GM23338 (cell line): ENCODE measurements at places on chromosomes 16 and 17. TPM values are rescaled to one million over a fixed set of nuclear protein-coding genes. Genes with fewer than 3 reads are reported as not detected.
A peak's percentile ranks its signal among the peaks of the same experiment; 100 is the strongest.

GRCh38 chr16:80569440-80570105 is 28.8 kb downstream of the DYNLRB2 start:
- no peak for DNase-seq

- DNase-seq = peak; percentile 67
Measured at GRCh38 chr16:56647641-56648431, 3.9 kb upstream of the MT1B start.

DNA sequence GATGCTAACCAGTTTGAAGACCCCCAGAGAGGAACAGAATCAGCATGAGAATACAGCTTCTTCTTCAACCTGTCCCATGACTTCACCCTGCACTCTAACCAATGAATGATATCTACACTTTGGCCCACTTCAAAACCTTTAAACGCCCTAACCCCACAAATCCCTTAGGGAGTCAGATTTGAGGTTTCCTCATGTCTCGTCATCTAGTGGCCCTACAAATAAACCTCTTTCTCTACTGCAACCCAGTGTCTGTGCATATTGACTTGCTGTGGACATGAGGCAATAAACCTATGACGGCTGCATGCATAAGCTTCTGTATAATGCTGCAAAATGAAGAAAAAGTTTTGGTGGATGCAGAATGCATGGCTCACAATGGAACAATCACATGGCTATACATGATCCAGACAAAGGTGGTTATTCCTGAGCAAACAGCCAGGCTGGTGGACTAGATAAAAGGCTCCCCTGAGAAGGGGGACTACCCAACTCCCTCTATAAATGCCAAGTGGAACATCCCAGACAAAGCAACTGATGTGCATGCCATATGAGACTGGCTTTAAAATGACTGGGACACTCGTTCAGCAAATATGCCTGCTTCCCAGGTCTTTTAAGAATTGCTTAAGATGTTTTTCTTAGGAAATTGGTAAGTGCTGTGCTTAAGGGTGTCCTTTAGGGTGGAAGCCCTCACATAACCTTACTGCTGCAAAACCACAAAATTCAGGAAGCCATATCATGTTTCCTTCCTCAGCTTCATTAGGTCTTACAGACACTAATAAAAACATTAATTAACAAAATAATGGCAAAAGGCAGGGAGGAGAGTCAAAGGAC is 12.2 kb downstream of the N4BP1 start:
- DNase-seq = no peak

DNA sequence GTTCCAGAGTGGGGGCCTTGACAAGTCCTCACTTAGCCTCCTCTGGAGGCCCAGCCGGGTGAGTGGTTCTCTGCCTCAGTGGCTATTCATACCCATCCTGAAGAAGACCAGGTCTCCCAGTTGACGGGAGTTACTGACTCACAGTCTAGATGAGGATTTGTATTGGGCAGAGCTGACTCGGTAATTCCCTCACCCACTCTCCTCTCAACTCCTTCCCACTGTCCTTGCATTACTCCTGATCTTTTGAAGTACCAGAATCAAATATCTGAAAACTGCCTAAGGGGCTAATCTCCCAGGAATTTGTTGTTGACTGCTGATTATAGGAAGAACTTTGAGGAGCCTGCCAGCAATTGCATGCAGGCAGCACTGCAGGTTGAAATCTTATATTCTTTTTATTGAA is 14.2 kb downstream of the SAP30BP start:
- no peak for DNase-seq

DNA sequence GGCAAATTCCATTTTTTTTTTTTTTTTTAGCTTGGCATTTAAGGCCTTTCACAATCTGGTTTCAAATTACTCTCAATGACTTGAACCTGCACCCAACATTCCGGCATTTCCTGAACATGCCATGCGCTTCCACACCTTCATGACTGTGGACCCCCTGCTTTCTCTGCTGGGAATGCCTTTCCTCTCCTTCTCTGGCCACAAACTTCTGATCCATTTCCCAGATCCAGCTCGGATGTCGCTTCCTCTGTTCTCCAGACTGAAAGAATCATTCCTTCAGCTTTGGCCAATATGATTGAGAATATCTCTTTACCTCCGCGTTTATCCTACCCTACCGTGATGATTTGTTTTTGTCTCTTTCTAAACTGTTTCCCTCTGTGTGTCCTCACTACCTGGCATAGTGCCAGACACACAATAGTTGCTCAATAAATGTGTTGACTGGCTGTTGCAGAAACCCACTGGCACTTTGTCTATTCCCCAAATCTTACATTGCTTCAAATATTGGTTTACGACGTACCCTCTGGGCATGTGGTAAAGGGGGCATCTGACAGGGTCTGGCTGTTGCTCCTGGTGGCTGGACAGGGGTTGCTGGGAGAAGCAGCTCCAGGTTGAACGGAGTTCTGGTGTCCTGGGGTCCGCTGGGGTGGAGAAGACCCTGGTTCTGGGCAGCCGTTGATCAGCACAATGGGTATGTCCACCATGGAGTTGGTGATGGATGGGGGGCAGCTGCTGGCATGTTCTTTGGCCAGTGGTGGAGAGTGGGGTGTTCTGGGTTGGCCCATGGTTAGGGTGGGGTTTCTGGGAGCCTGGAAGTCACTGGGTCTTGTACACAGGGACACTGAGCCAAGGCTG is 14.7 kb downstream of the TNS4 start:
- DNase-seq = no peak

DNA sequence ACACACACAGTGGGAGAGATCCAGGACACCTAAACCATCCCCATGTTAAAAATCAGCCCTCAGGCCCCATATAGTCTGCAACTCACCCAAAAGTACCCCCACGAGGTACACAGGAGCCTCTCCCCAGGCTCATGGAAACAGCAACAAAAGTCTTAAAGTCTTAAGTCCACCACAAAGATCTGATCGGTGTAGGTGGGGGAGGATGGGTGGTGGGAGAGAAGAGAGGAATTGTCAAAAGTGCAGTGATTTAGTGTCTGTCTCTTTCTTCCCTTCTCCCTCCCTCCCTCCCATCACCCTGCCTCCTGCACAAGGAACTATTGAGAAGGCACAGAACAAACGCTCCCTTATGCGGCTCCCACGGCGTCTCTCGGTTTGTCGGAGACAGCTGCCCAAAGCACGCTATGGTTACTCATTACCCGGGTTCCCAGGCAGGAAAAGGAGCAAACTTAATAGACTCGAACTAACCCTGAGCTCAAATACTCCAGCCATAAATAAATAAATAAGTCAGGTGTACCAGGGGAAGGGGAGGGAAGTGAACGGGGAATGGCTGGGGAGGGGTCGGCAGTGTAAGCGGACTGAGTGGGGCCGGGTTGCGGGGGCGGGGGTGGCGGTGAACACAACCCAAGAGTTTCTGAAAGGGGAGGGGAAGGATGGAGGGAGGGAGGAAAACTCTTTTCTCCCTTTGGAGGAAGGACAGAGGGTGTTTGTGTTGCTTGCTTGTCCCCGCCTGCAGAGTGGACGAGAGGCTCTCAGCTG is 477.4 kb downstream of the SLC39A11 start:
- DNase-seq = peak; percentile 57

GRCh38 chr17:8681170-8681949 is 50.8 kb upstream of the MYH10 start:
- DNase-seq = no peak

Gene FAM117A
- 19.8 and 21.3 TPM in 2 replicates for polyA plus RNA-seq

Gene PNPO
- 3.9 and 5.0 TPM in 2 replicates for polyA plus RNA-seq

Gene CA7
- 2.1 and 2.6 TPM in 2 replicates for polyA plus RNA-seq

Gene SERPINF2
- 1.2 and 1.5 TPM in 2 replicates for polyA plus RNA-seq

Gene PRSS21
- 3.1 and 4.0 TPM in 2 replicates for polyA plus RNA-seq
